ENCODE measurements at places on chromosomes 6 and 20.

GRCh38 chr20:57559289-57559634, 1.6 kb upstream of the PCK1 start:
- DNase-seq, result no peak

GRCh38 chr20:58627212-58628072, 23.6 kb upstream of the STX16 start:
- no peak for DNase-seq

- no peak for DNase-seq
Observed at GRCh38 chr6:16659466-16660156, 101.6 kb downstream of the ATXN1 start.

DNA sequence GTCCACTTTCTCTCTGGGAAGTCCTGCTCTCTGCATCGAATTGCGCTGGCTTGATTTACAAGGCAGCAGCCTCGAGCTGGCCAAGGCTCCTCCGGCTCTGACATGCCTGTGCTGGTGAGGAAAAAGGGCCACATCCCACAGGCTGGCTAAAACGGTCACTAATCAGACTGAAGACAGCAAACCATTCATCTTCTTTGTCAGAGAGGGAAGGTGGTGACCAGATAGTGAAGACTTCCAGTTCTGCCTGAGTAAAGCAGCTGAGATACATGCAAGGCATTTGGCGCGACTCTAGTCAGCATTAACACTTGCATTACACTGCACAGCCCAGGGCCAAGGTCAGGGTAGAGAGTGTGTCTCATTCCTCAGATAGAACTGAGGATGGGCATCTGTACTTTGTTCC, 203.2 kb upstream of the MAP3K7 start:
- no peak for DNase-seq

DNA sequence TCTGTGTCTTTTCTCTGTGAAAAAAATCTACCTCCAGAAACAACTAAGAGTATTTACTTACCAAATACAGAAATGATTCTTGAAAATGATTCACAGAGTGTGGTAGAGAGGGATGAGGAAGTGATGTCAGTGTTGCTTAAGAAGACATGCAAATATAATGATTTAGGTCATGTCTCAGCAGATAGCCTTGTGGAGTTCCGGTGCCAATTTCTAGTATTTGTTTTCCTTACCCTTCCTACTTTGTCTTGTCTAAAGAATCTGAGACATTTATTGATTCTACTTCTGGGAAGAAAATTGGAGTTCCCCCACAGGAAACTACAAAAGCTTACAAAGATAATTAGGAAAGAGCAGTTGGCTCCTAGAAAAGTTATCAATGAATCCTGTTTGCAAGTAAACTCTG, 68.8 kb downstream of the GJA1 start:
- no peak for DNase-seq

- DNase-seq, result no peak
Observed at GRCh38 chr20:57688295-57688694, 21.5 kb downstream of the PMEPA1 start.

GRCh38 chr20:17316316-17317038, 89.6 kb downstream of the PCSK2 start:
- no peak for DNase-seq

GRCh38 chr6:3242768-3243167, 15.3 kb upstream of the TUBB2B start:
- no peak for DNase-seq

DNA sequence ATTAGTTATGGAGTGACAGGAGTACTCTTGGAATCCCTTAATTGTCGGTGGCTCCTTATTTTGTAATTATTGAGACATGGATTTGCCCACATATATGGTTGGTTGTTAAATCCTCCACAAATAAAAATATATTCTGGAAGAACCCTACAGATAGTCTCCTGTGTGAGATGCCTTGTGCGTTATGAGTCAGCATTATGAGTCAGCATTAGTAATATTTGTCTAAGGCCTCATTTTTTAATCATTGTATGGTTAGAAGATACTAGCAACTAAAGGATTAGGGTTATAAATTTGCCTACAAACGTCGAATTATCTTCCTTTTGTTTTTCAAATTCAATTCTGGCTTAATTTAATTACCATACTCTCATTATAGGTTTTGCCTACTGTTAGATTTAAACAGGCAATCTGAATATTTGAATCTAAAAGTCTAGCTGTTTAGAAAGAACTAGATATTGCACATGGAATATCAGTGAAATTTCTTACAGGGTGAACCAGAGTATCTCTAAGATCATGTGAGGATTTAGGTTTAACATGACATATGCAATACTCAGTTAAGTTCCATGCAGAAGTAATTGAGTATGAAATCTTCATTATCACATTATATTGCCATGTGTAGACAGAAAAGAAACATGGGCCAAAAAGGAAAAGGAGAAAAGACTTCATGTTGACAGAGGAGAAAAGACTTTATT, 5.9 kb downstream of the C6orf58 start:
- no peak for DNase-seq

GRCh38 chr6:25312034-25312620, 33.0 kb downstream of the CARMIL1 start:
- no peak for DNase-seq

DNA sequence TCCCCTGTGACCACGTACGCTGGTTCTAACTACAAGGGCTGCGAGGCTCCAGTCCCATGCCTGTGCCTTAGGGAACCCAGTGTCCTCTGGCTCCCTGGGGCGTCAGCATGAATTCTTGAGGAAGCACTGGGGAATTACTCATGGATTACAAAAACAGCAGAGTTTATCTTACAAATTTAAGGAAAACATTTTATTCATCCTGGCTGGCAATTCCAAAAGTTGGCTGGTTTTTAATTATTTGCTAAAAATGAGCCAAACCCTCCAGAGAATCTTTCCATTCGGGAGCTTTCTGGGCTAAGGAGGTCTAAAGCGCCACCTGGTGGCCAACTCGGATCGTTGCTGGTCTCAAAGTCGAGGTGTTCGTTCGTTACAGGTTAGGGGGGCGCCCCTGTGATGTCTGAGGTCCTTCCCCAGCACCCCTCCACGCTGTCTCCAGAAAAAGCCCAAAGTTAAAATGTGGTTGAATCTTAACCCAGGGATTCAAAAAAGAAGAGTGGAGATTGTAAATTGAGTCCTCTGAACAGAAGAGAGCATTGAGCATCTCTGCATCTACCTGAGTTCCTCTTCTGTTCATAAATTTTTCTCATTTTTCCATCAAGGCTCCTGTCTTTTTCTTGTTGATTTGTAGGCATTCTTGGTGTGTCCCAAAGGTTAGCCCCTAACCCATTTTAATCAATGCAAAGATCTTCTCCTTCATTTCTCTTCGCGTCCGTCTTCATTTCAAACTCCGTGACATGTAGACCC, 99.4 kb downstream of the BFSP1 start:
- DNase-seq, result no peak

DNA sequence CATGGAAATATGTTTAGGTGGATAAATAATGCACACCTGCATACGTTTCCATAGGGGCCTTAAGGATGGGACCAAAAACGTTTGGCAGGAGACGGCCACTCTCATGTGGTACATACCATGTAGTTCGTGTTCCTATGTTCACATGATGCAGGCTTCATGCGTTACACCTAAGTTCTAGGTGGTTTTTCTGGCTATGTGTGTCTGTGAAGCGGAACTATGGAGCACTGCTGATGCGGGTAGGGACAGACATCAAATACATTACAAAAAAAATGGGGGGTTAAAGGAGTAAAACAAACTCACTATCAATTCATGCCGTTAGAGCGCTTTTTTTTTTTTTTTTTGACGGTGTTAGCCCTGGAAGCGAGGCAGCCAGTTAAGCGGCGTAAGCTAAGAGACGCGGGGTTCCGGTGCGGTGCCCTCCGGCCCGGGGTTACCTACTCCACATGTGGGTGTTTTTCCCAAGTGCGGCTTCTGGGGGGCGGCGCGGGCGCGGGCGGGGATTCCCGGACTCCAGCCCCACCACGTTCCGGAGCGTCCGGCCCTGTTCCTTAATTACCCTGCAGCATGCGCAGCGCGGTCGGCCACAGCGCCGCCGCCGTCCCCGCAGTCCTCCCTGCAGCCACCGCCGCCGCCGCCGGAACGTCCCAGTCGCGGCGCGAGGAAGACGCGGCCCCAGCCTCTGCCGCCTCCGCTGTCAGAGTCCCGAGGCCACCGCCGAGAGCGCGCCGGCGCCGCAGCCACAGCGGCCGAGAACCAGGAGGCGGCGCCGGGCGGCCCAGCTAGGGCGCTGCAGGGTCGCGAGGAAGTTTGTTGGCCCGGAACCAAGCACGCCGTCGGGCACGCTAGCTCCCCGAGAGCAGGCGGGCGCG, 648 bp downstream of the COL19A1 start:
- no peak for DNase-seq

- no peak for DNase-seq
Observed at GRCh38 chr6:55782275-55782674, 93.1 kb downstream of the BMP5 start.

DNA sequence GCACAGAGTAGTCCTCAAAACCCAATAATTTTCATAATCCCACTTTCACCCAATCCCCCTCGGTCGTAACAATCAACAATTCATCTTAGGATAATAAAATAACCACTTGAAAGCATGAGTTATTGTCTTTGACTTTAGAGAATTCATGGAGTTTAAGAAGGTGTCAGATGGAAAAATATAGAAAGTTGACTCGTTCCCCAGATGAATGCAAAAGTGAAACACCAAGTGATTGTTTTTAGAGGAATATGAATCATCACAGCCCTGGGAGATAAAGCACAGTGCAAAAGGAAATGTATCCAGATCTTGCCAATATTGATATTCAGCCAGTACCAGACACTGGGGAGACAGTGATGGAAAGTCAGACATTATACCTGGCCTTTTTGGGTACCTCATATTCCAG, 860.5 kb downstream of the DHX35 start:
- no peak for DNase-seq

DNA sequence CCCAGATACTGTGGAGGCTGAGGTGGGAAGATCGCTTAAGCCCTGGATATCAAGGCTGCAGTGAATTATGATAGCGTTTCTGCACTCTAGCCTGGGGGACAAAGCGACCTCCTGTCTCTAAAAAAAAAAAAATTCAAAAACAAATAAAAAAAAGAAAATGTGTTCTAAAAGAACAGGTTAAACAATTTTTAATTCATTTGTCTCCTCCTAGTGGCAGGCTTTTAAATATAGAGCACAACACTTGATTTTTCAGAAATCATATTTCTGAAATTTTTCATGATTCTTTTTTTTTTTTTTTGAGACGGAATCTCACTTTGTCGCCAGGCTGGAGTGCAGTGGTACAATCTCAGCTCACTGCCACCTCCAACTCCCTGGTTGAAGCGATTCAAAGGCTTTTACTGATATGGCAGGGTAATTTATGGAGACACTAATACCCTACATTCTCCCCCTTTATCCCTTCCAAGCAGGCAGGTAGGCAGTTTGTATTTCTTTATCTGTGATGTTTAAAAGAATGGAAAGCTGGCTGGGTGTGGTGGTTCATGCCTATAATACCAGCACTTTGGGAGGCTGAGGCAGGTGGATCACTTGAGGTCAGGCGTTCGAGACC, 8.7 kb upstream of the GTF3C6 start:
- DNase-seq, result no peak

DNA sequence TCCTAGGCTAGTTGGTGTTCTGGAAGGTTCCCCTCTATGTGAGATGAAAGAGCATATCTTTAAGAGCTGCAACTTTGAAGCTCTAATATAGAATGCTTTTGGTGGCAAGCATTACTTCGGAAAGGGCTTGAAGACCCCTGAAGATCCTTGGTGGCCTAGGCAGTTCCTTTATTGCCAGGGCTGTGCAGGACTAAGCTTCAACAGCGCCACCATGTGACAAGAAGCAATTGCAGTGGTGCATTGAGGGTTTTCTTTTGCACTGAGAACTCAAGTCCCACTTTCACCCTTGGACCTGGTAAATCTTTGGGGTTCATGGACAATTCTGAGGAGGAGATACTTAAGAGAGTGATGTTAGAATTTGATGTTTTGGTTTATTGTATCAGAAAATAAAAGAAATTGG, 237.4 kb upstream of the GMDS start:
- no peak for DNase-seq

DNA sequence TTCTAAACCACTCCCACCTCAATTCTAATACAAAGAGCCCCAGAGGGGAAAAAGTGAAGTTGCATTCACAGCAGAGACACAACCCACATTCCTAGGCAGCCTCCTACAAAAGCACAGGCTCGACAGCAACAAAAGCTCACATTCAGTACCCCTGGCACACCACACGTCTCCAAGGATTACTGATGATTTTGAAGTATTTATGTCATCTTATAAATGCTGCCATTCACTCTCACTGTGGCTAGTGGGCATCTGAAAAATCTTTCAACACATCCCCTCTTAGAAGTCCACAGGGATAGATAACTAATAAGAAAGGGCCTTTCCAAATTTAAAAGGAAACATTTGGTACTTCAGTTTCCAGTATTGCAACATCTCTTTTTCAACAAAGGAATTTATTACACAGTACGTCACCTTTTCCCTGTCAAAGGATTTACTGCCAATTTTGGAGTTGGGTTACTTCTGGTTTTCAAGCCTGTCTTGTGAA, 146.7 kb downstream of the TASP1 start:
- no peak for DNase-seq

GRCh38 chr20:44736170-44737021, 9.3 kb upstream of the KCNK15 start:
- DNase-seq, result no peak

DNA sequence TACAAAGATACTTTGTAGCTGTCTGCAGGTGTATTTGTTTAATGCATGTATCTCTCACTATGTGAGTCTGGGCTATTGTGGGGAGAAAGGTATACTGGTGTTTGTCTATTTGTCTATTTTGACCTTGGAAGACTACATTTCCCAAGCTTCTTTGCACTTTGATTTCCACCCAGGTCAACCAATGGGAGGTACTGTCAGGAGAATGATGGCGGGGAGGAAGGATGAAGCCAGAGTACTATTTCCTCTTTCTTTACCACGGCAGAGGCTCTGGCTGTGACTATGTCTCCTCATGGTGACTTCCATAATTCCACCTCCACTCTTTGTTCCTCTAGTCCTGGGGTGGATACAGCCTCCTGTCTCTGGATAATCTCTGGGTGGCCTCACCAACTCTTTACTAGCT, 23.1 kb downstream of the LBP start:
- DNase-seq, result no peak

- no peak for DNase-seq
Observed at GRCh38 chr20:5569021-5569420, 181.2 kb upstream of the SHLD1 start.

GRCh38 chr6:96704713-96705112, 132.6 kb downstream of the GPR63 start:
- no peak for DNase-seq

GRCh38 chr20:44154521-44155001, 32.4 kb downstream of the JPH2 start:
- no peak for DNase-seq

DNA sequence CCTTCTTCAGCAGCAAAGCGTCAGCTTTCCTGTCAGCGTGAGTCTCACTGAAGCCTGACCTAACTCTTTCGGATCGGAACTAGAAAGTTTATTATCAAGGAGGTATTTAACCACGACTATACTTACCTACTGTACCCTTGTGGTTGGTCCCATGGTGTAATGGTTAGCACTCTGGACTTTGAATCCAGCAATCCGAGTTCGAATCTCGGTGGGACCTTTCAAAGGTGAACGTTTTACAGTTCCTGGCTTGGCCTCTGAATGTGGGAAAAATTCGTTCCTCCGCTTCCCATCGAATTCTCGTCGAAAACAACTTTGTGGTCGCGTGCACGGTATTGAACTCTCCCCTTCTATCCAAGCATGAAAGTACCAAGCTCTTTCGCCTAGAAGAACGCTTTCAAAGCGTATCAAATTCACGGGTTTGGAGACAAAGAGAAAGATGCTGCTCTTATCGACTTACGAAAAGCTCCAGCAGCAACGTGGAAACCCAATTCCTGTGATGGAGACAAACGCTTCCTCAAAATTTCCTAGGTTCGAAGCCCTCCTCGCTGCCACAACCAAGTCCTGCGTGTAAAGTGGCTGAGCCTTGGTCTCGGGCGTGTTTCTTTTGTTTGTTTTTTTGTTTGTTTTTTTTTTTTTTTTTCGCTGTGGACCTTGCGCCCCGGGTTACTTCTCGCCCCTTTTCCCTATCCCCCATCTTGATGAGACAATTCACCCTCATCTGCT, 63.7 kb downstream of the GPX5 start:
- no peak for DNase-seq
